ENCODE measurements at places on chromosomes 12 and 14. TPM values are rescaled to one million over a fixed set of nuclear protein-coding genes. Genes with fewer than 3 reads are reported as not detected.

- DNase-seq = no peak
Observed at GRCh38 chr14:70096866-70097265, 91.9 kb downstream of the SLC8A3 start.

DNA sequence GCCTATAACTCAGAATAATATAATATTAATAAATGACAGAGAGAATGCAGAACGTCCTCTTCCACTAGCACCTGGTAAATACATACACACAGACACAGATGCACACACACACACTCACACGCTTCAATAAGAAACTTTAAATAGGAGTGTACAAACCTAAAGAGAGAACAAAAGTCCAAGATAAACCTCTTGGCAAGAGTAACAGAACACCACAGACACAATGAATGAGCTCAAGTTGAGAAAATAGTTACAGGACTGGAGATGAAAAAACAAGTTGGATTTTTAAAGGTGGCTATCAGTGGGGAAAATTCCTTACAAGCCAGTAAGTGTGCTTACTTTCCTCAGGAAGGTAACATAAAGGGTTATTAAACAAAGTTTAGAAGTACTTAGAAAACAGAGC is 35.2 kb downstream of the CRY1 start:
- DNase-seq = no peak

DNA sequence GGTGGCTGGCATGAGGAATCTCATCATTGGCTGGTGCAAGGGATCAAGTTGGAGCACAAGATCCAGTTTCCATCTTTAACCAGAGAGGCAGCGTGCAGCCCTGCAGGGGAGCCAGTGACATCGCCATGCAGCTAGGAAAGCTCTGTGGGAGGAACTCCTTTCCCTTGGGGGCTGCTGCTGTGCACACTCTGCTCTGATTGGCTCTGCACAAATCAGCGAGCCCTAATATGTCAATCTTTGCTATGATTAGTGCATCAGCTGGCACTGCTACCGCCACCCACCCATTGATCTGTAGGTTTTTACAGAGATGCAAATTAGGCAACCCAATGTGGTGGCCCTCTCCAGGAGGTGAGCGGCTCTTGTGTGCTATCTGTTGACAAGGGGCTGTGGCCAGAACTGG is 262.6 kb downstream of the PCNX1 start:
- no peak for DNase-seq

GRCh38 chr12:6753772-6754356 is 923 bp upstream of the MLF2 start:
- peak; percentile 48 for DNase-seq

- DNase-seq = no peak
Observed at GRCh38 chr14:32028599-32028998, 48.5 kb upstream of the ARHGAP5 start.

DNA sequence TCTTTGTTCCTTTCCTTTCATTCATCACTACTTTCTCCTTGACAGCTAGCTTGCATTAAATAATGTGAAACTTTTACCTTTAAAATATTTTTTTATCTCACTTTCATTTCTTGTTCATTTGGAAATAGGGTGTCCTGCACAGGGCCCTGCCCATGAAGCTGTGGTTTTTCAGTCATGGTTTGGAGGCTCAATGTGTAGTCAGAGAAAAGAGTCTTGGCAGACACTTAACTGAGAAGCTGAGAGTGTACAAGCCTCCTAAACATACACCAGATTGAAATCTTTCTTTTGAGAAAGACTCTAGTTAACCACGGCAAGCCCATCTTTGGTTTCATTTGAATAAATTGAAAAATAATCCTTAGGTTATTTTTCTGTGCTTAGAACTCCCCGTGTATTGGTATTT is 74.2 kb downstream of the KICS2 start:
- no peak for DNase-seq

DNA sequence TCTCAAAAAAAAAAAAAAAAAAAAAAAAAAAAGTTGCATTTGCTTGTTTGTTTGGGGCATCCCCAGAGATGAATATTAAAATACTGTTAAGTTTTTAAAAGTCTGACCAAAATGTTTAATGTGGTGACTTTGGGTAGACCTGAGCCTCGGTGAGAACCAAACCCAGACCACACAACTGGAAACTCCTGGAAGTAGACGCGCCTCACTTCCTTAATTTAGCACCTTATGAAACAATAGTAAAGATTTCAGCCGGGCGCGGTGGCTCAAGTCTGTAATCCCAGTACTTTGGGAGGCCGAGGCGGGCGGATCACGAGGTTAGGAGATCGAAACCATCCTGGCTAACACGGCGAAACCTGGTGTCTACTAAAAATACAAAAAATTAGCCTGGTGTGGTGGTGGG is 9.3 kb downstream of the NFKBIA start:
- no peak for DNase-seq

- DNase-seq = no peak
Observed at GRCh38 chr12:93090731-93091172, 161.7 kb upstream of the EEA1 start.

DNA sequence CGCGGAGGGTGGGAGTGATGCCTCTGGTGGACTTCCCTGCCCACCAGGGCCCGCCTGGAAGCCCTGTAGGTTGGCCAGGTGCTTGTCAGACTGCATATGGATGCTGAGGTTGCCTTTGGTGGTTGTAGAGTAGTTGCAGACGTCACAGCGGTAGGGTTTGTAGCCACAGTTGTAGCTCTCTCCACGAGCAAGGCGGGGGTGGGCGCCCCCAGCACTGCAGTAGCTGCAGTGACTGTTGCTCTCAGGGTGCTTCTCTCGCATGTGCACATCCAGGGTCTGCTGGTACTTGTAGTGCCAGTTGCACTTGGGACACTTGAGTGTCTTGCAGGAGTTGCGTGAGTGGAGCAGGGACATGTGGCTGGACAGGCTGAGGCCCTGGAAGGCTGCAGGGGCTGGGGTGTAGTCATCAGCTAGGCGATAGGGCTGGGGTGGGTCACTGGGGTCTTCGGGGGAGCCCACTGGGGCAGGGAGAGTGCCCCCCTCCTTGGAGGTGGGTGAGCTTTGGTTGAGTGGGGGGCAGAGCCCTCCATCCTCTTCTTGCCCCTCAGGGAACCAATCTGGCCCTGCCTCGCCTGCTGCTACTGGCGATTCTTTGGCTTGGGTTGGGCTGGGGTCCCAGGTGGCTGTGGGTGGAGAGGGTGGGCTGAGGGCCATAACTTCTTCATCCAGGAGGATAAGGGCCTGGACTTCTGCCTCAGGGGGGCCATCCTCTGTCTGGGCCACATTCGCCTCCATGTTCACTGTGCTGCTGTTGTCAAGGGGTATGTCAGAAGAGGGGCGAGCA is 17.7 kb downstream of the ZFHX2 start:
- DNase-seq = no peak

DNA sequence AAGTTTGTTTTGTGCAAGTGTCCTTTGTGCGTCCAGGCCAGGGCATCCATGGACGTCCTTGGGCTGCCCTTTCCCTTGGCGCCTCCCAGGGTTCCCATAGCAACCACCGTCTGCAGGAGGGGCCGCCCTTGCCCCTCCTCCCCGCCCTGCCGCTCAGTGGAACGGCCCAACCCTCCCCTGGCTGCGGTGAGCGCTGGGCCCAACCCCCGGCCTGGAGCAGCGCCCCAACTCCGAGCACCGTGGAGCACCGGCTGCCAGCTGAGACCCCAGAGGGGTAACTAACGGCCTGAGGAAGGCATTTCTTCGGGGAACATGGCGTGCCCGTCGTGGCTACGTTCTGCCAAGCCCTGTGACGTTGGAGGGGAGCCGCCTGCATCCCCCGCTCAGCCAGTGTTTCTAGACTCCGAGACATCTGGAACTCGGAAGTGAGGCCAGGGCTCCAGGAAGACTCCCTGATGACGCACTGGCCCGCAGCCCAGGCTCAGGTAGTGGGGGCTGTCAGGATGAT is 5.3 kb upstream of the ACACB start:
- DNase-seq = peak; percentile 95

- peak; percentile 24 for DNase-seq
Observed at GRCh38 chr14:23186913-23187654, 3.6 kb upstream of the SLC7A8 start.

- DNase-seq = no peak
Observed at GRCh38 chr14:47392326-47392725, 283.1 kb downstream of the MDGA2 start.

DNA sequence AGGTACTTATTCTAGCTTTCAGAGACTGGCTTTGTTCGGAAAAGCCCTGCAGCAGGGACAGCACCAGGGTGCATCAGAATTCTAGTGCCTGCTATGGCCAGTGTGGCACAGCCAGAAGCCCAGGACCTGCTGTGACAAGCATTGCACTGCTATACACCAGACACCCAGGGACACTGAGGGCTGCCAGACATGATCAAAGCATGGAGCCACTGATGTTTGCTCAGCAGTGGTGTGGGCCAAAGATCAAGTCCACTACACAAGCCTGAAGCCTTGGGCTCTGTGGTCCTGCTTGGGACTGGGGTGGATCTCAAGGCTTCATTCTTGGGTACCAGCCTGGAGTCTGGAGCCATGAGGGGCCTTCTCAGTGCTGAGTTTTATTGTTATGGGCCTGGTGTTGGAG is 36.1 kb upstream of the CDKN3 start:
- DNase-seq = no peak

DNA sequence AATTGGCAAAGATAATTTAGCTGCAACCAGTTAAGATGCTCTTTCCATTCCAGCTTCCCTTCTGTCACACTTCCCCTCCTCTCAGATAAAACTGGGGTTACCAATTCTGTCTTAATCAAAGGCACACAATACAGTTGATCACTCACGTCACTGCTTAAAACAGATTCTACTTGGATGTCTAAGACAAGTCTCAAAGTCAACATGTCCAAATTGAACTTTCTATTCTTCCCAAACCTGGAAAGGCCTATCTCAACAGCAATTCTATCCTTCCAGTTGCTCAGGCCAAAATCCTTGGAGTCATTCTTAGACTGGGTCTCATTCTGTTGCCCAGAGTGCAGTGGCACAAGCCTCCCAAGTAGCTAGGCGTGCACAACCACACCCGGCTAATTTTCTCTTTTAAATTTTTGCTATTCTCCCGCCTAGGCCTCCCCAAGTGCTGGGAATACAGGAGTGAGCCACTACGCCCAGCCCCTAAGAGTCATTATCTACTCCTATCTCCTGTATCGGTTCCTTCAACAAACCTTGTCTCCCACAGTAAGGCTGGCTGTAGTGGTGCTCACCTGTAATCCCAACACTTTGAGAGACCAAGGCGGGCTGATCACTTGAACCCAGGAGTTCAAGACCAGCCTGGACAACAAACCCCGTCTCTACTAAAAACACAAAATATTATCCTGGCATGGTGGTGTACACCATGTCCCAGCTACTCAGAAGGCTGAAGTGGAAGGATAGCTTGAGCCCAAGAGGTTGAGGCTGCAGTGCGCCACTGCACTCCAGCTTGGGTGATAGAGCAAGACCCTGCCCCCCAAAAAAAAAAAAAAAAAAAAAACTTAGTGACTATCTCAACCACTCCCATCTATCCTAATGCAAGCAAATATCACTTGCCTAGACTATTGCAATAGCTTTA is 4.7 kb downstream of the RPS29 start:
- DNase-seq = no peak

- DNase-seq = no peak
Observed at GRCh38 chr14:57831981-57832380, 33.9 kb downstream of the SLC35F4 start.

The SRSF5 gene
- 197 TPM for total RNA-seq

The MEG3 gene
- total RNA-seq = 9.7 TPM

The STYK1 gene
- not detected for total RNA-seq

The HAL gene
- total RNA-seq = 0.79 TPM

The POTEG gene
- total RNA-seq = not detected

The NPFF gene
- total RNA-seq = not detected

Measured in heart left ventricle (tissue), 16 donors.